ENCODE measurements at places on chromosomes 1 and 21. TPM values are rescaled to one million over a fixed set of nuclear protein-coding genes. Genes with fewer than 3 reads are reported as not detected.

Gene ZBED6
- 2.7 TPM for total RNA-seq

Gene FAM72B
- total RNA-seq = 6.6 TPM

Gene CFH
- total RNA-seq = 4.3 TPM

Gene ARHGEF10L
- 6.1 TPM for total RNA-seq

Gene TSACC
- total RNA-seq = 2.8 TPM

Gene USH2A
- total RNA-seq = not detected

Gene PI4KB
- 23.9 TPM for total RNA-seq

Gene KCNE1
- total RNA-seq = not detected

Gene ENTREP3
- 32.8 TPM for total RNA-seq

Gene FAM151A
- total RNA-seq = 0.29 TPM

Data from A549 treated with Hydrocortisone at 1 μM for 4 hours (cell line).